Pulmonary artery endothelial cell (primary cell): ENCODE measurements at places on chromosomes 1 and 21. TPM values are rescaled to one million over a fixed set of nuclear protein-coding genes. Genes with fewer than 3 reads are reported as not detected.

- no peak for DNase-seq
These were observed 18.4 kb downstream of the DHRS3 start for GRCh38 chr1:12599657-12600056.

DNA sequence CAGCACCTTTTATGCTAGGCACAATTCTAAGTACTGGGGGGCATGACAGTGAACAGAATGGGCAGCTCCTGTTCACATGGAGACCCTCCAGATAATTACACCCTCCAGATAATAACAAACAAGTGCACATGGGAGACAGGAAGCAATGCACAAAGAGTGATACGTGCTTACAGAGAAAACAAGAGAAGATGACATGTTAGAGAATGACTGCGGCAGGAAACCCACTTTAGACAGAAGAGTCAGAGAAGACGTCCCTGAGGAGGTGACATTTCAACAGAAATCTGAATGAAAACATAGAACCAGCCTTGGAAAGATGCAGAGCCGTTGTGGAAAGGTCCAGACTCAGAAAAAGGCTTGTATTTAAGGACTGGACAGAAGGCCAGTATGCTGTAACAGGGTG, 54.7 kb upstream of the ARTN start:
- DNase-seq, result no peak

DNA sequence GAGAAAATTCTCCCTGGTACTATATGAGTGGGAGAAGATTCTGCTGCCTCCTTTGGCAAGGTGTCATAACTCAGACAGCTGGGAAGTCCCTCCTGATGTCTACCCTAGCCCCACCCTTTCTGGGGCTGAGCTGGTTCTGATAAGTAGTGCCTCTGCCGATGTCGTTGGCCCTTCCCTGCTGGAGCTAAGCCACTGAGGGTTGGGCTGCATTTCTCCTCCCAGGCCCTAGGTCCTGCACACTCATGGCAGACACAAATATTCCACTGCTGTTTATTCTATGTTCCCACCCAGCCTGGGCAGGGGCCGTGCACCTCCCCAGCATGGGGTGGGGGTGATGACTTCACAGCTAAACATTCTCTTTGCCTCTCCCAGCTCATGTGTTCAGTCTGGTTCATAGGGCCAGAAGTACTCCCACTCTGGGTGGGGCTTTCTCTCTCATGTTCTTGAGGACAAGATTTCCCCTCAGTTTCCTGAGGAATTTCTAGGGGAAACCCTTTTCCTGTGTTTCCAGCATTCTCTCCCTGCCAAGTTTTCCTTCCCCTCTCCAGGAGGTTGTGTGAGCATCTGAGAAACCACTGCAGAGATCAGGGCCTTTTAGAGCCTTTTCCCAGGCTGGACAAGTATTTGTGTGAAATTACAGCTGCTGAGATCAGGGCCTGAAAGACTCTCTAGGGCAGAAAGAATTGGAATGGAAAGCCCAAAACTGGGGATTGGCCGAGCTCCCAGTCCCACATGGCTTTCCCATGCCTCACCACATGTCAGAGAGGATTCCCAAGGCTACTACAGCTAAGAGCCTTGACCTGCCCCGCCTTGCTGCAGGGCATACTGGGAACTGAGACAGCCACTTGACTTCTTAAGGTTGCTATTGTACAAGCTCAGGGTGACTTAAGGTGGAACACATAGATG, 66.2 kb downstream of the ATP2B4 start:
- peak; percentile 59 for DNase-seq

MSH4 gene
- total RNA-seq, result 0.13 and 0.35 TPM in 2 replicates

SYTL1 gene
- total RNA-seq, result under 0.01 and 0.78 TPM in 2 replicates

HPDL gene
- 4.7 and 7.2 TPM in 2 replicates for total RNA-seq
